ENCODE measurements at places on chromosomes 12 and 14.

GRCh38 chr12:81249976-81250375 lies 172.1 kb downstream of the ACSS3 start:
- DNase-seq, result no peak

DNA sequence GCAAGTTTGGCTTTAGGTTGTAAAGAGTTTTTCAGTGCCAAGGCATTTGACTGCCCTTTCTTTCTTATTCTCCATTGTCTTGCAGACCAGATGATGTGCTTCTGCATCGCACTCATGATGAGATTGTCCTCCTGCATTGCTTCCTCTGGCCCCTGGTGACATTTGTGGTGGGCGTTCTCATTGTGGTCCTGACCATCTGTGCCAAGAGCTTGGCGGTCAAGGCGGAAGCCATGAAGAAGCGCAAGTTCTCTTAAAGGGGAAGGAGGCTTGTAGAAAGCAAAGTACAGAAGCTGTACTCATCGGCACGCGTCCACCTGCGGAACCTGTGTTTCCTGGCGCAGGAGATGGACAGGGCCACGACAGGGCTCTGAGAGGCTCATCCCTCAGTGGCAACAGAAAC lies 64.3 kb downstream of the KCNMB4 start:
- DNase-seq, result no peak

- no peak for DNase-seq
These were observed 72.9 kb upstream of the FOXN3 start for GRCh38 chr14:89489761-89490437.

DNA sequence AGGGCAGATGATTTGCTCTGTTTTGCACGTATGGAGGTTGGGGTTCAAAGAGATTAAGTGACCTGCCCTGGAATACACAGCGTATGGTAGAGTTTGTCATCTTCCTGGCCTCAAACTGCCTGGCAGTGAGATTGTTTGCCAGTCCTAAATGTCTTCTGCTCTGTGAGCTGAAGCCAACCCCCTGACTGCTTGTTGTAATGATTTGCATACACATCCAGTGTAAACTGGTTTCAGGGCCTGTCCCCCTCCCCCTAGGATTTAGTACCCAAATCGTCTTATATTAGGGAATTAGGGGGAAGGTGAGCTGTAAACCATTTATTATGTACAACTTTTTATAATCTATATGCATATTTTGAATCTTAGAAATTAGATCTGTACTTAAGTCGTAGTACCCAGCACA lies 38.4 kb downstream of the AKAP3 start:
- DNase-seq, result no peak

- DNase-seq, result no peak
These were observed 4.7 kb upstream of the TC2N start for GRCh38 chr14:91872011-91872501.

DNA sequence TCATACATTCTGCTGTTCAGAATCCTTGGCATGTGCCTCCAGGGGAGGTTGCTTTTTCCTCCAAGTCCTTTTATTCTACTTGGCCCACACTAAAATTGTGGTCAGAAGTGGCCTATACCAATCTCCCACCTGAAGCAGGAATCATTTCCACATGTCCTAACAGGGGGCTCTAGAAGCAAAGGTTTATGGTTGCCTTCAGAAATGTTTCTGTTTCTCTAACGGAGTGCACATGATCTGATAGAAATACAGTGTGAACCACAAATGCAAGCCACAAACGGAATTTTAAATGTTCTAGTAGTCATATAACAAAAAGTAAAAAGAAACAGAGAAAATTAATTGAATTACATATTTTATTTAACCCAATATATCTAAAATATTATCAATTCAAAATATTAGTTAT lies 4.0 kb downstream of the PTGER2 start:
- DNase-seq, result no peak

- DNase-seq, result no peak
These were observed 480.3 kb downstream of the BCL11B start for GRCh38 chr14:98791661-98792060.

- no peak for DNase-seq
These were observed 50.2 kb downstream of the C14orf132 start for GRCh38 chr14:96089401-96089800.

DNA sequence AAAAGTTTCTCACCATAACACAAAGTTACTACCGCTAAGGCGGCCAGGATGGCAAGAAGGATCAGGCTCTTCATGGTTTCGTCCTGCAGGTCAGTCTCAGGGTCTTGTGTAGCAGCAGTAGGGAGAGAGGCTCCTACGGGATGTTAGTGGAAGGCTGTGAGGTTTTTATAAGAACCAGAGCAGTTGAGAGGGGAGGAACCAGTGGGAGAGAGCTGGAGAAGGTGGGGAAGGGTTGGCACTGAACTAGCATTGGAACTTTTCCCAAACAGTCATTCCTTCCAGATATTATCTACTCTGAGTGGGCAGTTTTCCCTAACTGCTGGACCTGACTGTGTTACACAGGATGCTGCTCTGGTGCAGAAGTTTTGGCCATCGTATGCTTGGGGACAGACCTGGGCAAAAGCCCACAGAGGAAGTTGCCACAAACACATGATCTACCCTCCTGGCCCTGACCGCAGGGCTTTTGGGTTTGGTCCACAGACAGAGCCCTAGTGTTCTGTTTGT lies at the start of gene MGP:
MGP (minus strand) TSS at position 137 of the 504 bp plus-strand sequence; CDS start at position 74, 63 bp downstream.
- no peak for DNase-seq

- DNase-seq, result no peak
These were observed 14.2 kb downstream of the AMN1 start for GRCh38 chr12:31714406-31715271.

GRCh38 chr12:106214571-106214970 lies 33.2 kb downstream of the CKAP4 start:
- DNase-seq, result no peak

- DNase-seq, result no peak
These were observed 4.1 kb upstream of the CCND2 start for GRCh38 chr12:4269279-4269991.

DNA sequence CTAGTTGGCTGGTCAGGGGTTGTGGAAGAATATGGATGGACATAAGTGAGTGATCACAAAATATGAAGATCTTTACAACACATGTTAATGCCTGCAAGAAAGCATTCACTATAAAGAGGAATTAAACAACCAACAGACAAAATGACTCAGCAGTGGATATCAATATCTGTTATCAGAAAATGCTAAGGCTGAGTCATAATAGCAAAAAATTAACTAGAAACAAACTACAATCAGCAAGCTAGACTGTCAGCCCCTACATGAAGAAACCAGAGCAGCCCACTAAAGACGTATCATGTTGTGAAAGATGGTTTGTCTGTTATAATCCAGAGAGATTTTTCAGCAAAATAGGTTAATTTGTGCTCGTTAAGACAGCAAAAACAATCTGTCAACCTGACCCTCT lies 472.9 kb downstream of the NELL2 start:
- DNase-seq, result no peak

- DNase-seq, result no peak
These were observed 1.5 kb upstream of the OTX2 start for GRCh38 chr14:56811593-56812363.

GRCh38 chr14:69002069-69002468 lies 23.0 kb upstream of the ACTN1 start:
- no peak for DNase-seq

- DNase-seq, result no peak
These were observed 13.1 kb downstream of the ZFYVE21 start for GRCh38 chr14:103728721-103729120.

DNA sequence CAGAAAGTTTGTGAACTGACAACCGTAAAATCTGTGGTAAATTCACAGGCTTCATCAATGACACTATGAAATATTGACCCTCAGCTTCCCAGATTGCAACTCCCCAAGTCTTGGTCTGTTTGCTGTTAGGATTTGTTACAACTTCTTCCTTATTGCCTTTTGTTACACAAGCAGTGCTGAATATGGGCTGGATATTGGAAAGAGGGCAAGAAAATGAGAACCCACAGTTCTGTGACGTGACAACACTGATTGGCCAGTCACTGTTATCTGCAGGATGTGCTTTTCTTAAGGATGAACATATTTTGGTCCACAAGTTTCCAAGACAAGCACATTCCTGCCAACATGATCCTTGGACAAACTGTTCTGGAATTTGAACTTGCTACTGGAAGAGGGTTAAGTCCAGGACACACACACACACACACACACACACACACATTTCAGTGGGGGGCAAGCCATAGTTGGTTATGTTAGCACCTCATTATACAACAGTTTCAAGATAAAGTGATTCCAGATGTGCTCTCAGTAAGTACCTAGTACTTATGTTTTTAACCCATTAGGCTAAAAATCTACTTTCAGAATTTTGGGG lies 16.6 kb upstream of the SLC38A2 start:
- peak; percentile 99 for DNase-seq
